ENCODE measurements at places on chromosomes 2 and 18.

DNA sequence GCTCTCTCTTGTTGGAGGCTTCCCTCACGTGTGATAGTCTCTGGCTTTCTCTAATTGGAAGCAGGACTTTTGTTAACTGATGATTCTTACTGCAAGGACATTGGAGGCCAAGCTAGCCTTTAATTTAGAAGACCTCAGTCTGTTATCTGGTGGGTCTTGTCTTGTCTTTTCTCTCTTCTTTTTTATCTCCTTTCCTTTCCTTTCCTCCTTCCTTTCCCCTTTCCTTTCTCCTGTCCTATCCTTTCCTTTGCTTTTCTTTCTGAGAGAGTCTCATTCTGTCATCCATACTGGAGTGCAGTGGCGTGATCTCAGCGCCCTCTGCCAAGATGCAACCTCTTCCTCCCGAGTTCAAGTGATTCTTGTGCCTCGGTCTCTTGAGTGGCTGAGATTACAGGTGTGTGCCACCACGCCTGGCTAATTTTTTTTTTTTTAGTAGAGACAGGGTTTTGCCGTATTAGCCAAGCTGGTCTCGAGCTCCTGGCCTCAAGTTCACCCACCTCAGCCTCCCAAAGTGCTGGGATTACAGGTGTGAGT, 18.1 kb downstream of the CCNYL1 start:
- DNase-seq, result no peak

GRCh38 chr2:76120176-76120575, 409.5 kb upstream of the GCFC2 start:
- no peak for DNase-seq

GRCh38 chr2:155770516-155770915, 562.0 kb downstream of the NR4A2 start:
- DNase-seq, result no peak

GRCh38 chr18:48328473-48329210, 80.5 kb downstream of the ZBTB7C start:
- no peak for DNase-seq

DNA sequence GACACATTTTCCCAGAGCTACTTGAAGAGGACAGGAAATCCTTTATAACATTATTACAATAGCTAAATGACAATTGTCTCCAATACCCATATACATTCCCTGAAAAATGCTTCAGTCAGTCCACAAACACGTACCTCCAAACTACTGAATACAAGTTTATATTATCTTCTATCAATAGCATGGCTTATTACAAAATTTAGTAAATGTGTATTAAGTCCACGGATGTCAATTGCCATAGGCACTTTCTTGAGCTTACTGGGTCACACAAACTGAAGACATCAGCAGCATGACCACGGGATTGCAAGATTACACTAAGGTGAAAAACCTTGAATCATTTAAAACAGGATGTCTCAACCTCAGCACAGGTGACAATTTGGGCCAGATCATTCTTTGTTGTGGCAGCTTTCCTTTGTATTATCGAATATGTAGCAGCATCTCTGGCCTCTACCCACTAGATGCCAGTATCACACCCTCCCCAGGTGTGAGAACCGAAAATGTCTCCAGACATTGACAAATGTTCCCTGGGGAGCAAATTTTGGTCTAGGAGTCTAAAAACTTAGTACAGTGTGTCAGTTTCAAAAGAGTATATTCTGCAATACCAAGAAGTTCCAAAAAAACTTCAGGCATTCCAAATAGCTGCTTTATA, 1.4 kb downstream of the MBD2 start:
- DNase-seq, result no peak

DNA sequence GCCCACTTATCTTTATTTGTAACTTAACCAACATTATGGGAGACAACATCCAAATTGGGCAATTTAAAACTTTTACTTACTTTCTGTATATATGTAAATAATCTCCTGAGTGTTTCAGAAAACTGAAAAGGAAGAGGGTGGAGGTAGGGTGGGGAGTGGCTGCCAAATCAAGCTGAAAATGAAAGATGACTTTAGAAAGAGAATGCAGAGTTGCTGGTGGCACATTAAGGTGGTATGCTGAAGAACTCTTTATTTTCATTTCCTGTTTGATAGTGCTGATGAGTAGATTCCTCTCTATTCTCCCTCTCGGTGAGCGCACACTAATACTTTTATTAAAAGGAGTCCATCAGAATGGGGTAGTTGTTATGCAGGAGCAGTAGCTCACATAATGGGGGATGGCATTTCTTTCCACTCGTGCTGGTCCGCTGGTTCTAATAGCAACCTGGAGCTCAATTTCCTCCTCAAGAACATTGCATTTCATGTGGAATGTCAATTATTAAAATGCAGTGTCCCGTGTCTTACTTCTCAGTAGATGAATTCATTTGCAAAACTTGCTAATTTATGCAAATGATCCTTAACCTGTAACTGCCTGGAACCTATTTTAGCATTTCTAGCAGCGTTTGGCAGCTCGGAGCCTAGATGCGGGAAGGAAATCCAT, 466.9 kb upstream of the HNRNPA3 start:
- DNase-seq, result no peak

GRCh38 chr2:134934150-134934549, 15.5 kb downstream of the CCNT2 start:
- no peak for DNase-seq

DNA sequence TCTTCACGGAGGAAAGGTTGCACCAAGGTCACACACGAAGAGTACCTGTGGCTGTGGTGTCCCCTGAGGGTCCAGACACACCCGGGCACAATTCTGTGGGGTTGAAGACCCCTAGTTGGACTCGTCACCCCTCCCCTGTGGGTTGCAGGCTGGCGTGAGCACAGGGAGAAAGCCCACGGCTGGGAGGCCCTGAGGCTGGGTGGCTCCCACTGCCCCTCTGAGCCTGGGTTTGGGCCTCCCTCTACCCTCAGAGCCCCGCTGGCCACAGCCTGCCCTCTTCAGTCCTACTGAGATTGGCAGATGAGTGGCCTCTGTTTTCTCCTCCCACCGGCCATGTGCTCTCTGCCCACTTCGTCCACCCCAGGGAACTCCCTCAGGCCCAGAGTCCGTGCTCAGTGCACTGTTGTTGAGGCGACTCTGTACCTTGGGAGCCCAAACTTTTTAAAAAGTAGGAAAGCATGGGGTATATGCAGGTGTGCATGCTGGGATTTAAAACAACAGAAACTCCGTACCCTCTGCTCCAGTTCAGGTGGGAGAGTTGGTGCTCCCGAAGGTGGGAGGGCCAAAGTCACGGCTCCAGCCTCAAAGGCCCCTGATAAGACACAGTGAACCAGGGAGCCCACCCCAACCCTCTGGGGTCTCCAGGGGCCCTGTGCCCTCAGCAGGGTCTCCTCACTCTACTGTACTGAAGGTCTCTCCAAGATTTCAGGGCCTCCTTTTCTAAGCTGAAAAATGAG, 19.1 kb downstream of the RAMP1 start:
- DNase-seq, result no peak

DNA sequence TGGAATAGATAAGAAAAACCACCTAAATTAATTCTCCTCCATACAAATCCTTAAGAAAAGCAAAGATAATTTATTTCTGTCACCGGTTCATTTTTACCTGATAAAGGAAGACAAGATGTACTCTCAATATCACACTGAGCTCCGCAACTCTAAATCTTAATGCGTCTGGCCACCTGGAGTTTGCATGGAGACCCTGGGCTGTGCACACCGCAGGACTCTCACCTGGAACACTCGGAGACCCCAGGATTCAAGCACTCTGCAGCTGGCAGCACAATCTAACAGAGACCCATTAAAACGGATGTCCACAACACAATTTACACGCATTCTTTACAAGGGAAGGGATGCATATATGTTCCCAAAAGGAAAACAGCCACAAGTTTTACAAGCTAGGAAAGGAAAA, 72.2 kb downstream of the ZNF516 start:
- DNase-seq, result no peak

GRCh38 chr2:164257742-164258141, 363.5 kb downstream of the GRB14 start:
- no peak for DNase-seq

GRCh38 chr2:195961873-195962272, 106.8 kb downstream of the DNAH7 start:
- DNase-seq, result no peak

GRCh38 chr2:196453613-196454047, 185.9 kb upstream of the CCDC150 start:
- no peak for DNase-seq

DNA sequence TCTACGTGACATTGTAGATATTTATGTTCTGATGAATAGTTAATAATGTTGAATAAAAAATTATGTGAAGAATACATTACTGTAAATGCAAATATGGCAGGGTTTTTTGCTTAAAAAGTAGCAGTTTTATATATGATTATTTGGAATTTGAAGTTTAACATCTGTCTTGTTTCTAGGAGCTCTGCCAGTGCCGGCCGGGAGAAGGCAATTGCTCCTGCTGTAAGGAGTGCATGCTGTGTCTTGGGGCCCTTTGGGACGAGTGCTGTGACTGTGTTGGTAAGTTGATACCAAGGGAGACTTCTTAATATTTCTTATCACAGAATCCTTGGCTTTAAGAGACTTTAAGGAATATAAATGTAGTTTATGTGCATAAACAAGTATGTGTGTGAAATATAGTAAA, 25.2 kb downstream of the TWSG1 start:
- no peak for DNase-seq

DNA sequence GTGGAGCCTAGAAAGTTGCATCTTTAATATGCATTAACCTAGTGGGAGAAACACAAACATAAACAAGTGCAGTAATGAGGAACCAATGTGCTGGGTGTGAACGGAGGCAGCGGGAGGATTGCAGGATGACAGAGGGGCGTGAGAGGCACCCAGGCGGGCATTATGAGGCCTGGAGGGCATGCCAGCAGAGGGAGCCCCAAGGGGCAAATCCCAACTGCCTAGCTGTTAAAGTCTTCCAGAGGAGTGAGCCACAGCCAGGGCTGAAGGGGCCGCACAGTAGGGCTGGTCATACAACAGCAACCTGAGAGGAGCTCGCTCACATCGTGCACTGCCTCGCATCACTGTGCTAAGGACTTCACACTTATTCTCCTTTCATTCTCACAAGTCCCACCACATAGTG, 13.3 kb upstream of the PRELID3A start:
- no peak for DNase-seq

- DNase-seq, result no peak
Observed at GRCh38 chr2:211035548-211036185, 479.3 kb downstream of the CPS1 start.

- no peak for DNase-seq
Observed at GRCh38 chr2:241310917-241311566, 4.4 kb downstream of the HDLBP start.

- DNase-seq, result no peak
Observed at GRCh38 chr2:219636941-219637841, 9.8 kb downstream of the SLC4A3 start.

- DNase-seq, result no peak
Observed at GRCh38 chr2:26024260-26024659, 9.6 kb upstream of the RAB10 start.

DNA sequence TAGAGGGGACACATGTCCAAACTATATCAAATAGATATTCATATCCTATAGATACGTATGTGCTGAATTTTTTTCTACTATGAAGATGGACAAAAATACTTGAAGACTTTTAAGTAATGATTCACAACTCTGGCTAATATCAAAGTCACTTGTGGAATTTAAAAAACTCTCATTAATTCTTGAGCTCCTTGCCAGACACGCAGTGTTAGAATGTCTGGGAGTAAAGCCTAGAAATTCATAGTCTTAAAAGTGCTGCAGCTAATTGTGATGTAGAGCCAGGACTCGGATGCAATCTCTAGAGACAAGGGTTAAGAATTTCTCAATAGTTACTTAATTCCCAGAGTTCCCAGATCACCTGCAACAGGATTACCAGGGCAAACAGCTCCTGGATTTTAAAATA, 107.4 kb downstream of the ARL6IP6 start:
- DNase-seq, result no peak

DNA sequence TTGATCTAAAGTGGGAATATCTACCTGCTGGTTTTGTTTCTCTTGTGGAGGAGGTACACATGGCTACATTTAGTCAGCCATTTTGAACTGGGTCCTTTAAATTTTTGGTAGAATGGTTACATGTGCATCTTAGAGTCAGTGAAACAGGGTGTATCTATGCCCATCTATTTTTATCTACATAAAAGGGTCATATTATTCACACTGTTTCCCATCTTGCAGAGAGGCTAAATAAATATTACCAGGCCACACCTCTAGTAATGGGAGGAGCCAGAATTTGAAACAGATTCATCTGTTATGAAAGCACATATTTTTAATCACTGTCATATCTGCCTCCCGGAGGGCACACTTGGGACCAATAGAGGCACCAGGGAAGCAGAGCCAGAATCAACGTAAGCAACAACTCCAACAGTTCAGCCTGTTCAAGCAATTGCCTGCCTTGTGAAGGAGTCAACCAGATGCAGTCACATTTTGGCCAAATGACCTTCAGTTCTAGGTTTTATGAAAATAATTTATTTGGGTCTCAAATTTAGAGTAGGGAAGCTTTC, 376.8 kb downstream of the TSN start:
- no peak for DNase-seq

DNA sequence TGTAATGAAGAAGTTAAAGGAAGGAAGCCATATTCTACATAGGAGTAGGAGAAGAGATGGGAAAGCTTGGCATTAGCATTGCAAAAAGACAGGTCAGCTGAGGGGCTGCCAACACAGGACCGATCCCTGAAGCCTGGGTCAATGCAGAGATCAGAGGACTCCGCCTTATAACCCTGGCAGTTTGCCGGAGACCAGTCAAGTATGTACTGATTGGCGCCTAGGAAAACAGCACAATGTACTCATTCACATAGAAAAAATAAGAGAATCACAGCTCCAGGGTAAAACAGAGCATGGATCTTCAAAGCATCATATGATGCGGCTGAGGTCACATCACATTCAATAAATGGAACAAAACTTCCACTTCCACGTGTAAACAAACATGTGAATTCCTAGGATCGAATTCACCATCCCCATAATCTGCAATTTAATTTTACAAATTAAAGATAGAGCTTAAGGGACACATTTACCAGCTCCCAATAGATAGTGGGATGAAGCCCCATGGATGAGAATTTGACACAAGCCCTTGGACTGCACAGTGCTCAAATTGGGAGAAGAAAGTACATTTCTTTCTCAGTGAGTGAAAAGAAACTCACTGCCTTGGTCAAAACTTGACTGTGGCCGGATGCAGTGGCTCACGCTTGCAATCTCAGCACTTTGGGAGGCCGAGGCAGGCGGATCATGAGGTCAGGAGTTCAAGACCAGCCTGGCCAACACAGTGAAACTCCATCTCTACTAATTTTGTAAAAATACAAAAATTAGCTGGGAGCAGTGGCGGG, 135.0 kb upstream of the KLHL14 start:
- no peak for DNase-seq
